ENCODE measurements at places on chromosomes 3 and 15. TPM values are rescaled to one million over a fixed set of nuclear protein-coding genes. Genes with fewer than 3 reads are reported as not detected.

The TMED3 gene
- polyA plus RNA-seq: 54.3 TPM

The UBA7 gene
- polyA plus RNA-seq: 38.5 TPM

The IMPG2 gene
- not detected for polyA plus RNA-seq

GRCh38 chr15:73555080-73555479 is 78.1 kb downstream of the NPTN start:
- DNase-seq: no peak

- DNase-seq: no peak
Observed at GRCh38 chr3:135887220-135887619, 78.3 kb upstream of the PPP2R3A start.

DNA sequence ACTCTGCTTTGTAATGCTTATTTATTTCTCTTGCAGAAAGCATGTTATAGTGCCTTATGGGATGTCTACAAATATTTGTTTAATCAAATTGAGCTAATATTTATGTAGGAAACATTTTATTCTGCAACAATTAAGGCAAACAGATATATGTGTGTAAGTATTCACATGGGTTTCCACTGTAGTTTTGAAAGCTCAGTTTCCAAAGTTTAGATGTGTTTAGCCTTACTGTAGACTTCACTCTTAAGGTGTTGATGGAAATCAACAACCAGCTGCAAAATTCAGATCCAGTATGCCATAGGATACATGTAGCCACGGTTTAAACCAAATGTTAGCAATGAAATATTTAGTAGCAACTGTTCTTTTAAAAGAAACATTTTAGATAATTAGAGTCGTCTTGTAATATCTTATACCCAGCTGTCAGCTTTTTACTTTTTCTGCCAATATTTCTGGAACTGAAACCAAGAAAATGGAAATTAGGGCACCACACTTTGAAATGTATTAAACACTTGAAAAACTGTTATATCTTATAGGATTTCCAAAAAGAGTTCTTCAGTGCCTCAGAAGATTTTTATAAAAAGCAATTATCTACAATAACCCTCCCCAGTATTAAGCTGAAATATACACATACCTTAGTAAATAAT is 18.5 kb downstream of the PIK3CA start:
- DNase-seq: no peak

DNA sequence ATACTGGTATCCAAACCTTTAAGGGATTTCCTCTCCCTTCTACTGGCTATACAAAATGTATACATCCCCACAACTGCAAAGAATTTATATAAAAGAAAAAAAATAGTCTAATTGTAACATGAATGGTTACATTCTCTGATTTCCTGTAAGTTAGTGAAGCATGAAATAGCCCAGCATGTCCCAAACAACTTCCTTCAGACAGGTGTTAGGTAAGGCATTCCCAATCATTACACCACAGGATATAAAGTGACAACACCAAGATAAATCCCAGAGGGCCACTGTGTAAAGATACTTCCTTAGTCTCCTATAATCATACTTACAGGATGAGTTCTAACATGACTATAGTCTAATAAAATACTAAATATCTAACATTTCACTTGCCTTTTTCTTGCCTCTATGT is 7.6 kb downstream of the CMTM6 start:
- DNase-seq: no peak

- no peak for DNase-seq
Observed at GRCh38 chr15:93359425-93360131, 270.6 kb upstream of the RGMA start.

Data from naive B cell (primary cell).